ENCODE measurements at places on chromosomes 2 and 18.

- peak; percentile 56 for DNase-seq
Observed at GRCh38 chr18:13629841-13630715, 96.3 kb downstream of the FAM210A start.

GRCh38 chr2:192023006-192023405 lies 171.7 kb downstream of the TMEFF2 start:
- DNase-seq = no peak

- DNase-seq = no peak
Observed at GRCh38 chr18:77030201-77030600, 102.4 kb downstream of the MBP start.

DNA sequence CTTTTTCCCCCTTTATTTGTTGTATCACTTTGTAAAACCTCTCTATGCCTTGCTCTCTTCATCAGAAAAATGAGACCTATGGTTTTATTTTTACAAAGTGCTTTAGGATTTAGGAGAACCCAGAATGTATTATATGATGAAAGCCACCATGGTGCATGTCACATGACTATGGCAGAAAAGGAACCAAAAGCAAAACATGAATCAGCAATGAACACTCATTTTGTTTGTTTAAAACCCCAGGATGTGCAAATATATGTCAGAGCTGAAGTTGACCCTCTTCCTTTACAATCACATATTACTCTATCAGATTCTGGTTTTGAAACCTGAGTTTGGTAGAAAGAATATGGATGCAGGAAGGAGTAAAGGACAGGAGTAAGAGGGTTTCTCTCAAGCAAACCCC lies 70.0 kb downstream of the FIGN start:
- DNase-seq = no peak

DNA sequence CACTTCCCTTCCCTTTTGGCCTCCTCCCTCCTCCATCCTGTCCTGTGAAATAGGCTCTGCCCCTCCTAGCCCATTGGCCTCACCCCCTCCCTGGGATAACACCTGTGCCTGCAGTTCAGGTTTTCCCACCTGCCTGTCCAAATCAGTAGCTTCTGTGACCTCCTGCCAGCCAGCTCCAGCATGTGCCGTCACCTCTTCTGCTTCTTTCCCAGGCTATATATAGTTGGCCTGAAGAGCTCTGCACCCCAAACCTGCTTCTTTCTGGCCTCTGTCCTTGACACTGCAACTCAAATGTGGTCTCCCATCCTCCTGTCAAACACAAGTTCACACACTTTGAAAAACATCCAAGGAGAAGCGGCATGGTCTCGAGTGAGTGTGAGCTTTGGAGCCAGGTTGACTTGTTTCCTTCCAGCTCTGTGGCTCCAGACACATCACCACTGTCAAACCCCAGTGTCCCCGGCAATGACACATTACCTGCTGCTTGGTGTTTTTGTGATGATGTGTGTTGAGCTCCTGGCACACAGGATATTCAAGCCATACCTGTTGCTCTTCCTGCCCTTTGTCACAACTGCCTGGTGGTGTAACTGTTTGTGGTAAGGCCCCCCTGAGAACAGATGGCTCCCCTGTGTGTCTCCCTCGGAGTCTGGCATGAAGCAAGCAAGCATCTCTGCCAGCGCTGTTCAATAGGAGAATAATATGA lies 143.6 kb upstream of the DAPL1 start:
- DNase-seq = no peak

DNA sequence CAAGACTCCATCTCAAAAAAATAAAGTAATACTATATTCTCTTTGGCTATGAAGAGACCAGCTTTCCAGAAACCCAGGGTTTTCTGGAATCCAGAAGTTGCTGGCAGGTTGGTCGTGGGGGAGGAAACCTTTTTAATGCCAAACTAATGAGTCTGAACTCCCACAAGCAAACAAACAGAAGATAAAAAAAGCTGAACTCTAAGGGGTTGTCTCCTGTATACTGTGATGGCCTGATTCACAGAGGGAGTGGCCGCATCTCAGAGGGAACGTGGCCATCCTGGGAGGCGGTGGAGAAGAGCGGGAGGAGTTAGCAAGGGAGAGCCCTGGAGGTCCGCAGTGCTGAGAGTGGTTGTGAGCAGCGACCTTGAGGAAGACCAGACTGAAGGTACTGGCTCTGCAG lies 36.1 kb downstream of the LIMS1 start:
- no peak for DNase-seq

- no peak for DNase-seq
Observed at GRCh38 chr2:1837022-1837421, 92.7 kb upstream of the PXDN start.

DNA sequence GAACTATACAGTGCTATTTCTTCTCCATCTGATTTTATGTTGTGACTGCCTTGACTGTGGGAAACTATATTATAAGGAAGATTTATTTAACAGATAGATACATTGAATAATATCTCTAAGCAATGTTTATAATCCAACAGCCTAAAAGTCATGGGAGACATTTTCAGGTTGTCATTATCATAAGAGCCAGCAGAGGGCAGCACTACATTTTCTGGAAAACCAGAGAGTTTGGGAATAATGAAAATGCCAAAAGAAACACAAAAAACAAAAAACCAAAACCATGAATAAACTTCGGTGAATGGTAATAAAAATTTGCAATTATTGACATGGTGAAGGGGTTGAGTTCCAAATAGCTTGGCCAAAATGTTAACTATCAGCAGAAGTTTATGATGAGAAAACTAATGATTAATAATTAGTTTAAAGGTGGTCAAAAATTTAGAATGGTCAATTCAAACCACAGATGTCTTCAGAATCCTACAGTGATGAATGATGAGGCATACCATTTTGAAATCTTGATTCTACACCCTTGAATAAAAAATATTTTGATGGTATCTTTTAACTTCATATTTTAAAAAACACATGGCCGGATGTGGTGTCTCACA lies 4.7 kb downstream of the EEF1B2 start:
- no peak for DNase-seq

GRCh38 chr2:173869244-173870229 lies 95.6 kb downstream of the SP3 start:
- DNase-seq = no peak

DNA sequence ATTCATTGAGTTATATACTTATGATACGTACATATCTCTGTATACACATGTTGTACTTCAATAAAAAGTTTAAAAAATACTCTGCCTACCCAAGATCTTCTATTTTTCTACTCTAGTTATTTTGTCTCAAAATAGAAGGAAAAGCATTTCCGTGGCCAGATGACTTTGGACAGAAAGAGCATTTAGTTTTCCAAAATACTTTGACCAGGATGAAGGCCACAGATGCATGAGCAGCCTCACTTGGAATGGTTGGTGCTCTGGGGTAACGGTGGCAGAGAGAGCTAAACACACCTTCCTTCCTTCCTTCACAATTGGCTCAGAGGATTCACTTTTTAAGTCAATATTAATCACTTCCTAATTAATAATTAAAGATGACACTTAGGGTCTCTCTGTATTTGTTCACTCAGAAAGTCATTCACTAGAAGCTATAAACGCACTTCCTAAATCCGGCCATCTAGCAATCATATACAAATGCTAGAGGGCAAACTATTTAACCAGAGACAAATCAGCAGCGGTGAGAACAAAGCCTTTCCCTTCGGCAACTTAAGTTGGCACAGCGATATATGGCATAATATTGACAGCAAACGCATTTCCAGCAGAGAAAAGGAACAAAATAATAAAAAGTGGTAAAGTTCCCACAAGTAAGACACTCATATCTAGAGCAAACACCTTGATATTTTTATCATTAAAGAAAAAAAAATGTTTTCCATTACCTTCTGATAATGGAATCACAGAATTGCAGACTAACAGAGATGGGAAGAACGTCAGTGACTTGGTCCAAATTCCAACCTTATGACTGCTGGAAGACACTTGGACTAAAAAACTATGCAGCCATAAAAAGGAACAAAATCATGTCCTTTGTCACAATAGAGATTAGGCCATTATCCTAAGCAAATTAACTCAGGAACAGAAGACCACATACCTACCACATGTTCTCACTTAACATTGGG lies 55.9 kb upstream of the NARS1 start:
- no peak for DNase-seq

DNA sequence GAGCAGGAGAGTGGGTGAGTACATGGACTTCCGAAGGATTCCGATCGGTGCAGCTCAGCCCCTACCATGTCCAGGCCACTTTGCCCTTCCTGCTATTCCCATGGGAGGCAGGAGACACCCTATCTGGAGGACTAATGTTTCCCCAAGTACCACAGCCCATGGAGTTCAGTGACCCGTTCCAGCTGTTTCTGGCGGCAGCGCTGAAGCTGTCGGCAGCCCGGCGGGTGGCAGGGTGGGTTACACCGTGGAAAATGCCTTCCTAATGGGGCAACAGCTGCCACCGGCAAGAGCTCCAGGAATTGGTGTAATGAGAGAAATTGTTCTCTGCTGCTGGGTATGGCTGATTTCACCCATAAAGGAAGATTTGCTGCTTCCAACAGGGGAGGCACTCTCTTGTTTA lies 98.3 kb downstream of the MYCN start:
- no peak for DNase-seq

DNA sequence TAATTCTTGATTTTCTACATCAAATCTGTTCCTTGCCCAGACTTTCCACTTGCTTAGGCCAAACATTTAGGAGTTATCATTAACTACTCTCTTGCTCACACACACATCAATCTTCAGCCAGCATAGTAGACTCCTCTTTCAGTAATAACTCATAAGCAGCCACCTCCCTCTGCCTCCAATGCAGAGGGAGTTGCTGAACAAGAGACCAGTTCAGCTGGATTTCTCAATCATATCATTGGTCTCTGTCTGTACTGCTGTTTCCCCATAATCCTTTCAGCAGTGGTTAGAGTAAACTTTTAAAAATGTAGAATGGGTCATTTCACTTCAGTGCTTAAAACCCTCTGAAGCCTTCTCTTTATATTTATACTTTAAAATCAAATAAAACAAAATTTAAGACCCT lies 112.9 kb downstream of the SLC39A10 start:
- DNase-seq = no peak

DNA sequence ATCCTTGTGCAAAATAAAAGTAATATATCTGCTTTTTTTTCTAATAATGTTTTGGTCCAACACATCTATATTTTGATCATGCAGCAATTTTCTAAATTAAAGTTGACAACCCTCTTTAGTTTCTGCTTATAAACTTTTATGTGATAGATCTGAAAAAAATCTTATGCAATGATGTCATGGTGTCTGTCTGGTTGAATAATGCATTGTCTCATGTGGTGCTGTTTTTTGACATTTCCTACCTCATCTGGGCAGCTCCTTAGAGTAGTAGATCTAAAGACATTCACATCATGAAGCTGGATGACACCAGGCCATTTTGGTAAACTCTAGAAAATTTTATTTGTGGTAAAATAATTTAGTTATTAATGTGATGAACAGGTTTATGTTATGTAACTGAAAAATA lies 106.8 kb upstream of the FN1 start:
- no peak for DNase-seq

DNA sequence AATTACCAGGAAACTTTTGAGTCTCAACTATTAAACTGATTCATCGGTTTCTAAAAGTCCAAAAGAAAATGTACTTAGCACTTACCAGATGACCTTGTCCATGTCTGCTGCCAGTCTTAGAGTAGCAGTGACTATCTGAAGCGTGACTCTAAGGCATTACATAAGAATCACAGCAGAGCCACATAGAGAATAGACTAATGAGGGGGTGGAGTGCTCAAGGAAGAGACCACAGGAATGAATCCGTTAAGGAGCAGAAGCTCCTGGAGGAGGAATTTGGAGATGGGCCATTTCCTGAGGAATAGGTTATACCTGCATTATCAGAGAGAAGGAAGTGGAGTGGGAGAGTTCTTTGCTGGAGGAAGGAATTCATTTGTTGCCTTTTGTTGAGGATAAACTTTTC lies 116.0 kb downstream of the MAP3K20 start:
- DNase-seq = no peak

DNA sequence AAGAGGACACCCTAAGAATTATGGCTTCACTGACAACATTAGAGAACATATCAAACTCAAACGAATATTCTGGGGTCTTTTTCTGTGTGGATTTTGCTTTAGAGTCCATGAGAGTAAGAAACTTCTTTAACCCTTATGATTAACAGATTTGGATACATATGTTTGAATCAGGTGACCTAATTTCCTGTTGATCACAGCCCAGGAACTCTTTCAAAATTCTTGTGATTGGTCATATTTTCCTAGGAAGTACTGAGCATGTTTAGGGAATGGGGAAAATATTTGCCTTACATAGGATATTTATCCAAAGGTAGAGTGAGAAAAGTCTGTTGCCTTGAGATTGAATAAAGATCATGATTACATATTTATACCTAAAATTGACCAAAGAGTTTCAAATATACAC lies 160.0 kb downstream of the KCNH7 start:
- DNase-seq = no peak

DNA sequence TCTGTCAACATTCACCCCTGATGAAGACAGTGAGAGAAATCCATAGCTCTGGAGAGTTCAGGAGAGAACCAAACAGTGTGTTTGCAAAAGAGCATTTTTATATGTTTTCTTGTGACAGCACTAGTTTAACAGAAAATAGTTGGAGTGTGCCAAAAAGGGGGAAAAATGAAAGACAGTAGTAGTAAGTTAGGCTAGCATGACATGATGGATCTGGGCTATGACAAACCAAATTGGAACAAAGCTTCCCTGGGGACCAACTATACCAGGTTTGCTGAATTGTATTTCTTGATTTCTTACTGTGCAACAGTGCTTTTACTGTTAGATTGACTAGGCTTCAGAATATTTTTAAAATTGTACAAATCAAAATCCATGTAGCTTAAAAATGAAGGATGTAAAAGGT lies 159.8 kb downstream of the ARHGAP15 start:
- no peak for DNase-seq

GRCh38 chr2:170017860-170018532 lies 160.0 kb upstream of the MYO3B start:
- DNase-seq = no peak

DNA sequence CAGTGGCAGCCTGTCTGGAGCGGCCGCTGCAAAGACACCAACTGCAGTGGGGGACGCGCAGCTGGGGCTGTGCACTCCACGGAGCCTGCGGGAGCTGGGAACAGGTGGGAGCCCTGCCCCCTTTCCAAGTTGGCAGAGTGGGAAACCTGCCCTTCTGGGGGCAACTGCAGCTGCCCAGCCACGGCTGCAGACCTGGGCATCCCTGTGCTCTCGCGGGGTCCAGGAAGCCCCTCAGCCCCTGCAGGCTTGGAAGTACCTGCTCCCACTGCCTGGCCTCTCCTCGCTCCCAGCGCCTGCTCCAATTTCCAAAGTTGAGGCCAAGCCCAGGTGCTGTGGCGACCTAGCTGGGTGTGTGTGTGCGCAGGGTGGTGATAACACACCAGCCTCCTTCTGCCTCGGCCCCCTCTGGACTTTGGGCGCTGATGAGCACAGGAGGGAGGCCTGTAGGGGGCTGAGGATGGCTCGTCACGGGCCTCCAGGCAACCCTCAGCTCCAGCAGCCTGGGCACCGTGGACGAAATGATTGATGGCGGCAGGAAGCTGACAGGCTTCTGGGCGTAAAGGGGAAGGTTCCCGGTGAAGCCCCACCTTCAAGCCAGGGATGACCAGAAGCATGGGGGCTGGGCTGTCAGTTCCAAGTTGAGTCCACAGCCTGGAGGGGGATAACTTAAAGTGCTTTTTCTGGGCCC lies 76.9 kb downstream of the PTPN4 start:
- no peak for DNase-seq

GRCh38 chr2:132607426-132608090 lies 62.4 kb downstream of the LYPD1 start:
- no peak for DNase-seq
